Stimulated activated CD8-positive, alpha-beta memory T cell treated with anti-CD3 and anti-CD28 coated beads, Interleukin-4, amount 100 ng/mL, for 24 hours (primary cell): ENCODE measurements at places on chromosomes 1 and 21.
A peak's percentile ranks its signal among the peaks of the same experiment; 100 is the strongest.

DNA sequence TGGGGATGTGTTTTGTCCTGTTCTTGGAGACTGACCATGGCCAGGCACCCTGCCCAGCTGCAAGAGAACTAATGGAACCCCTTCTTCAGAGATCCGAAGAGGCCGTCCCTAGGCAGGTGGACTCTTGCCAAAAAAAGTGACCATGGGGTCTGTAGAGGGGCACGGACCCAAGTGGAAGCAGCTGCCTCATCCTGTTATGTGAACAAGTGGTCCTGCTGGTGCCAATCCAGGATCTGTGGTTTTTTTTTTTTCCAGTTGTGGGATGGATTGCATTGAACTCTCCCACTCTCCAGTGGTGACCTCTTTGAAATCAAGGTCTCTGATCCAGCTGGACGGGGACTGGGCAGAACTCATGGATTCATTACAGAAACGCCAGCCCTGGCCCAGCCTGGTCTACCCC is 71.2 kb downstream of the ARHGEF10L start:
- no peak for DNase-seq

GRCh38 chr1:87510540-87510939 is 181.9 kb downstream of the LMO4 start:
- no peak for DNase-seq

DNA sequence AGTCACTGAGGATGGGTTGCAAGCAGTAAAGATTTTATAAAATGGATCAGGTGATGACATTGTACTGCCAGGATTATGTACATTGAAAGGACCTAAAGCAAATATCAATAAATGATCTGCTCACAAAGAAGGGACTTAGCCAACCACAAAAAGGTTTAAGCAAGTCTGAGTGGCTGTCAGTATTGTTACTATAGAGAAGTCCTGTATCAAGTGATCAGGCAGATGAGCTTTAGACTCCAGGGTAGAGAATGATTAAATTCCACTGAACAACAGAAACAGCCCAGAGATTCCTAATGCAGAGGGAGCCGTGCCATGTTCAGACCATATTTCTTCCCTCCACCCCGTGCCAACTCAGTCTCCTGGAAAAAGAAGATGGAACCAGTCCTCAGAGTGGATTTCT is 138.9 kb downstream of the SETD4 start:
- no peak for DNase-seq

DNA sequence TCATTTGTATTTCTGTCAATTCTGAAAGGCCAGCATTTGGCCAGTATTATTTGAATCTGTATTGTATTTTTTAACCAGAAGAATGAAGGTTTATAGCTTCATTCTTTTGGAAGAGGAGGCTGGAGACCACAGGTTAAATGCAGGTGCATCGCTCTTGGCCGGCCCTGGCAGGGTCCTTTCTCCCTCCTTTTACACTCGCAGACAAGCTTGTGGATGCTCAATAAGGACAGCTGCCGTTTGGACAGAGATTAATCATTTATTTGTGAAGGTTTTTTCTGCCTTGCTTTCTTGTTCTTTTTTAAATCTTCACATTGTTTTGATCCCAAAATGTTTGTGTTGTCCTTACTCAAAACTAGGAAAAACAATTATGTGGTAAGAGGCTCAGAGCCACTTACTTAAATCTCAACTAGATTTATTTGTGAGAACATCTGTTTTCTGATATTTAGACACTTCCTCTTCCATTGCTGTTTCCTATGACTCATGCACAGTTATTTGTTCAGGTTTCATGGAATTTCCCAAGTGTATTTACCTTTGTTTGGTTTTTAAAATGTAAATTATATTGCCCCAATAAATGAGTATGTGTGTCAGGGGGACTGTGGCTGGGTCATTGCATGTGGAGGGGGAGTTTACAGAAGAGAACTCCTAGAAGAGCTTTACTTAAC is 46.7 kb upstream of the LAMC2 start:
- DNase-seq: no peak

DNA sequence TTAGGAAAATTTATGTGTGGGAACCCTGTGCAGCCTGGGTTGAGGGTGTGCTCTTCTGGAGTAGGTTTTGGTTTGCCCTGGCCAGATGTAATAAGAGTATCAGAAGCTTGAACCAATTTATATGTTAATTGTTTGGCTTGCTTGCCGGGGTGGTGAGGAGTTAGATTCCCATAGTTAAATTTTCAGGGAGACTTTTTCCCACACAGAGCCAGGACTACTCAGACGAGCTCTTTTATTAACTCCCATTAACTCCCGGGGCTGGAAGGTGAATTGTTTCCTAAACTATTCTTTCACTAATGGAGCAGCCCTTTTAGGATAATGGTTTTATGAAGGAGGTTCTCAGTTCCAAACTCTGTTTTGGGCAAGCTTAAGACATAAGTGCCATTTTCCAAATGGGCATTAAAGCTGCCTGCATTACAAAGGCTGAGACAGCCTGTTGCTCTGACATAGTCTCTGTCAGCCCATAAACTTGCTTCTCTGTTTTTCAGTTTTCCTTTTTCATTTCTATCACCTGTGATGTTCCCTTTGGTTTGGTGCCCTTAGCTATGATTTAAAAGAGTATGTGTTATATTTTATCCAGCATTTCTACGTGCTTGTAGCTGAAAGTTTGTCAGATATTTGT is 18.0 kb upstream of the RAB3GAP2 start:
- DNase-seq: no peak

DNA sequence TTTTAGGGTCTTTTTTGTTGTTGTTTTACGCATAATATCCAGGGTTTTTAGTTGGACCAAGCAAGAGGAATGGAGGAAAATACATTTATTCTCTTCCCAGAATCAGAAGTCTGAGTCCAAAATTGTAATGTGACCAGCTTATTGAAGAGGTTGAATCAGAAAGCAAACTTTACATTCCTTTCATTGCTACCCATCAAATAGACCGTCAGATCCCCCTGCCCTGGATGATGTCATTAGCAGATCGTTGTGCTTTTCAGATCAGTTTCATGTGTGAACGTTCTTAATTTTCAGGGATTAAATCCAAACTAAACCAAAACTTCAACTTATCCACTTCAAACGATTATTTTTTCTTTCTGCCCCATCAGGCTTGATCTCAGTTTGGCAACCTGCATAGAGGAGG is 85.7 kb upstream of the NGF start:
- DNase-seq: no peak

GRCh38 chr1:210446479-210446878 is 117.8 kb downstream of the HHAT start:
- peak; percentile 78 for DNase-seq

DNA sequence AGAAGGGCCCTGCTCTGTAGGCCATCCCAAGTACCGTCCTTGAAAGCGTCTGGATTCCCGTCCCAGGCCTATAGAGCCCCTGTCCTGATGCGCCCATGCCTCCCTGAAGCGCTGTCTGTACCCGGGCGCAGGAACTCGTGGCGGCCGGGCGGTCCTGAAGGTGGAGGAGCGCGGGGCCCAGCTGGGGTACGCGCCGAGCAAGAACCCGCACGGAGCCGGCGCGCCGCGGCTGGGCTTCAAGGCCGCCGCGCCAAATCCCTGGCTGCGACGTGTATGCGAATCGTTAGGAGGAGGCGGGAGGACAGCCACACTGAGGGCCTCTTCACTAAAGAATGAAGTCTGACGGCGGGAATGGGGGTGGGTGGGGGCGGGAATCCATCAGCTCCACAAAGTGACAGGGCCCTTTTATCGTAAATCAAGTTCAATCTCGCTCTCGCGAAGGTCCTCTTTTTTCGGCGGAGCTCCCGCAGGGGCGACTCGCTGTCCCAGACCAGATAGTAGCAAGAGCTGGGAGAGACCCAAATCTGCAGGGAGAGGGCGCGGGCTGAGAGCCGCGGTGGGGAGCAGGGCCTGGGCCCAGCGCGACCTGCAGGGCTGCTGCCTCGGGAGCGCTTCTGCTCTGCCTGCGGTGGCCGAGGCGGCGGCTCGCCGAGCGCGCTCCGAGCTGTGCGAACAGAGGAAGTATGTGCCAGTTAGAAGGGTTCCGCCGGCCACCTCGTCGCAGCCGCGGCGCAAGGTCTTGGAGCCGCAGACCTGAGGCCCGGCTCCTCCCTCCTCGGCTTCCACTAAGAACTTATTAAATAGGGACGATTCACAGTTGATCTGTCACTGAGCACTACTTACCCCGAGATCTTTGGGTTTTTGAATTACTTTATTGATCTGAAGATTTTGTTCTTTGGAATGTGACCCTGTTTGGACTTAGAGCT is 10.4 kb downstream of the BARHL2 start:
- no peak for DNase-seq

DNA sequence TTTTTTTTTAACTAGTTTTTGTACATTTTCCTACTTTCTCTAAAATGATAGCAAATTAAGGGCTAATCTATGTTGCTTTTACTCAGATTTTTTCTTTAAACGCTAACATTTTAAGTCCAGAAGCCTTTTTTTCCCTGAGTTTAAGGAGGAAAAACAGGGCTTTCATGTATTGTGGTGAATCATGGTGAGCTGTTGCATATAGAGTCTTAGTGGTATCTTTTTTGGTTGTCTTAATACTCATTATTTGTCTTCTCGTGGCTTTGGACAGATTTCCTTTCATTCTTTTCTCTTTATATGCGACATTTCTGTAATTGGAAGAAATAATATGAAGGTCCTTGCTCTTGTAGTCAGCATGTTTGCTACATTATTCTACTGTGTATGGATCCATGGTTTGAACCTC is 1015.6 kb downstream of the PLA2G4A start:
- DNase-seq: no peak

- DNase-seq: no peak
Observed at GRCh38 chr1:48687282-48688045, 89.2 kb downstream of the BEND5 start.

DNA sequence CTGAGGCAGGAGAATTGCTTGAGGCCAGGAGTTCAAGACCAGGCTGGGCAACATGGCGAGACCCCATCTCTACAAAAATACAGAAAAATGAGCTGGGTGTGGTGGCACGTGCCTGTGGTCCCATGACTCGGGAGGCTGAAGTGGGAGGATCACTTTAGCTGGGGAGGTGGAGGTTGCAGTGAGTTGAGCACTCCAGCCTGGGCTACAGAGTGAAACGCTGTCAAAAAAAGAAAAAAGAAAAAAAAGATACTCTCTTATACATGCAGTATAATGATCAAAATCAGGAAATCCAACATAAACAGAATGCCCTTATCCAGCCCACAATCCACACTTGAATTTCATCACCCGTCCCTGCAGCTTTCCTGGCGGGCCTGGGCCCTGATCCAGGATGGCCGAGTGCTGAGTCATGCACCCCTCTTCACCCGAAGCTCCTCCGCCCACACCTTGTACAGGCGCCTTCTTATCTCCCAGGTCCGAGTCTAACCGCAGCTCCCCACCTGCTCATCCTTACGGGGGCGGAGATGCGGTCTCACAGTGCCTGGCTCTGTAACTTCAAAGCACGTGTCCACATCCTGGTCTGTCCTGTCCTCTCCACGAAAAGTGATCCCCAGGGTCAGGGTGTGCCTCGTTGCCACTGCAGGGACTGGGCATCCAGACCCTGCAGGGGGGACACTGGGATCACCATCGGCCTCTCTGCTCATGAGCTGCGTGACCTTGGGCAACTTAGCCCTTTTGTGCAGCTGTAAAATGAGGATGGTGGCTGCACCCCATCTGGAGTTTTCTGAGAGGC is 120.2 kb upstream of the SLC45A1 start:
- no peak for DNase-seq

DNA sequence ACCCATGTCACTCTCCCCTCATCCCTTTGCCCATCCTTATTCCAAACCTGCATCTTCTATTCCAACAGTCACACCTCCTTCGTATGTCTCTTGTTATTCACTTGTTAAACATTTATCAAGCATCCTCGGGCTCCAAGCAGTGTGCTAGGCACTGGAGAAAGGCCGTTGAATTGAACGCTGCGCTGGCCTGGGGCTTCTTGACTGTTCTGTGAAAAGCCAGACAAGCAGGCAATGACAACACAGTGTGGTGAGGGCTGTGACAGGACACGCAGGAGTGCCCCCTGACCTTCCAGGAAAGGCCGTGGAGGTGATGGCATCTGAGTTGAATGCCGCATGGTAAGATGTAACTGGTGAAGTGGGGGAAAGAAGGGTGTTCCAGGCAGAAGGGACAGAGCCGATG is 19.2 kb downstream of the ETV3 start:
- no peak for DNase-seq

DNA sequence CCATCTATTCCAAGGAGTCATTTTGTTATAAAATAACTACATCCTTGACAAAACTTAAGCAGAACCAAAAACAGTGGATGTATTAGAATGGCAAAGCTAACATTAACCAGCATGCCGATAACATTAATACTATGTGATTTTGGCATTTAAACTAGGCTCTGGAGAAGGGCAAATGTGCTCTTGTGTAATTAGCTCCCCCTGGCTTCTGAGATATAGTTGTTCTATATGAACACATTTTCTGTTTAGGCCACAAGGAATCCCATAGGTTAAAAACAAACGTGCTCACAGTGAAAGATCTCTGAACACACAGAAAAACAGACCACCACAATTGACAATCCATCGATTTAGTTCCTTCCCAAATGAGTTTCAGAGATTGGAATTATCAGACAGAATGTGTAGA is 57.4 kb upstream of the TARS2 start:
- no peak for DNase-seq

DNA sequence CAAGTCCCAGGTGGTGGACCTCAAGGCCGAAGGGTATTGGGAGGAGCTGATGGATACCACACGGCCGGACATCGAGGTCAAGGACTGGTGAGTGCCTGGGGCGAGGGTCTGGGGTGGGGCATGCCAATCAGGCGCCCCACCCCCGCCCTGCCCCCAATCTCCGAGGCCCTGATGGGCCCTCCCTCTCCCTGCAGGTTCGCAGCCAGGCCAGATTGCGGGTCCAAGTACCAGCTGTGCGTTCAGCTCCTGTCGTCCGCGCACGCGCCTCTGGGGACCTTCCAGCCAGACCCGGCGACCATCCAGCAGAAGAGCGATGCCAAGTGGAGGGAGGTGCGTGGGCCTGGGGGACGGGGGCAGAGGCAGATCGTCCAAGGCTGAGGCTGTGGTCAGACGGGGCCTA is 3.9 kb downstream of the FBXO44 start:
- no peak for DNase-seq
